ENCODE measurements at places on chromosomes 1 and 21.
A peak's percentile ranks its signal among the peaks of the same experiment; 100 is the strongest.

DNA sequence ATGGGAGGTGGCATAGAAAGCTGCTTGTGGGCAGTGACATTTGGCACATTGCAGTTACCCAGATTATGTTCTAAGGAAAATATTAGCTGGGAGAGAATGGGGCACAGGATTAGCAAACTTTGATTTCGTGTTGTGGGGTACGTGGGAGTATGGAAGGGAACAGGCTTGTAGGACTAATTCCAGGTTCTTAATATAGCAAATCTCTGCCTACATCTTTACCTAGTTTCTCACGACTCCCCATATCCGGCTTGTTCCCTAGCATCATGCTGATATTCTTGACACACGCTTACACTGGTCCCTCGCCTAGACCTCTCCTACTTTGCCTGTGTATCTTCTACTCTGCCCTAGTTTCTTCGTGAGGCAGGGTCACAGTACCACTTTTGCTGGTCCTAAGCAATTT is 293.9 kb upstream of the PLXNA2 start:
- DNase-seq = no peak

GRCh38 chr1:29121936-29122681 is 1.6 kb downstream of the TMEM200B start:
- DNase-seq = no peak

DNA sequence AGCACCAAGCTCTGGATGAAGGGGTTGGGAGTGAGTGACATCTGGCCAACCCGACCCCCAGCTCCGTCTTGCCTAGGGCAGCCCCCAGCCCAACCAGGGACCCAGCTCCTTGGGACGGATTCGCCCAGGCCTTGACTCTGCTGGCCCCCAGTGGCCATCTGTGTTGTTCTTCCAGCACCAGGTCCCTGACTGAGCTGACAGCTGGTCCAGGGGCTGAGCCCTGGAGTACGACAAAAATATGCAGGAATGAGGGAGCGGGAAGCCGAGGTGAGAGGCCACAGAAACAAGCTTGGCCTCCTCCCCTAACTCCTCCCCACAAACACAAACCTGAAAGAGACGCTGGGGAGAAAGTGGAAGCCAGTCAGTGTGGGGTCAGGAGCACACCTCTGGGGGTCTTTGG is 55.0 kb upstream of the PAX7 start:
- peak; percentile 41 for DNase-seq

DNA sequence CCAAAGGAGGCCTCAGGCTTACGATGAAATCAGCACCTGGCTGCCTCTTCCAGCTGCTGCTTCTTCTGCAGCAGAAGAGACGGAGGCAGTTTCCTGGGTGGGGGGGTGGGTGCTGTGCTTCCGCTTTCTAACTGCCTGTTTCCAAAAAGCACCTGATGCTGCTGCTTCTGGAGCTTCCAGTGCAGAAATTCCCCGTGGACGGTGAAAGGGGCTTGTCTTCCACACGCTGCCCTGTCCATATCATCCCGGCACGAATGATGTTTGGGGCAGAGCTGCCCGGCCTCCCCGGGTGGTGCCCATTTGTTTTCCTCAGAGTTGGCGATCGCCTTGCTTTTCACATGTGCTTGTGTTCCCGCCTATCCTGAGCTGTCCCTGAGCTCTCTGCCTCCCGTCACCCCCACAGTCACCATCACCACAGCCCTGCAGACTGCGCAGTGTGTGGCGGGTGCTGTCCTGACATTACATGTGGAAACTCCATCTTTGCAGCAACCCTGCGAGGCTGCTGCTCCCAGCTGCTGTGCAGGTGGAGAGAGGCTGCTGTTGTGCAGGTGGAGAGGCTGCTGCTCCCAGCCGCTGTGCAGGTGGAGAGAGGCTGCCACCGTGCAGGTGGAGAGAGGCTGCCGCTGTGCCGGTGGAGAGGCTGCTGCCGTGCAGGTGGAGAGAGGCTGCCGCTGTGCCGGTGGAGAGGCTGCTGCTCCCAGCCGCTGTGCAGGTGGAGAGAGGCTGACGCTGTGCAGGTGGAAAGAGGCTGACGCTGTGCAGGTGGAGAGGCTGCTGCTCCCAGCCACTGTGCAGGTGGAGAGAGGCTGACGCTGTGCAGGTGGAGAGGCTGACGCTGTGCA is 1.8 kb downstream of the TTLL10 start:
- no peak for DNase-seq

- no peak for DNase-seq
These were observed 125.0 kb downstream of the TIAM1 start for GRCh38 chr21:31218830-31219608.

GRCh38 chr1:54490361-54491248 is 57.4 kb upstream of the ACOT11 start:
- DNase-seq = no peak

GRCh38 chr1:165842023-165842670 is 14.7 kb downstream of the UCK2 start:
- no peak for DNase-seq

- DNase-seq = no peak
These were observed 60.8 kb downstream of the NDUFS5 start for GRCh38 chr1:39086865-39087409.

DNA sequence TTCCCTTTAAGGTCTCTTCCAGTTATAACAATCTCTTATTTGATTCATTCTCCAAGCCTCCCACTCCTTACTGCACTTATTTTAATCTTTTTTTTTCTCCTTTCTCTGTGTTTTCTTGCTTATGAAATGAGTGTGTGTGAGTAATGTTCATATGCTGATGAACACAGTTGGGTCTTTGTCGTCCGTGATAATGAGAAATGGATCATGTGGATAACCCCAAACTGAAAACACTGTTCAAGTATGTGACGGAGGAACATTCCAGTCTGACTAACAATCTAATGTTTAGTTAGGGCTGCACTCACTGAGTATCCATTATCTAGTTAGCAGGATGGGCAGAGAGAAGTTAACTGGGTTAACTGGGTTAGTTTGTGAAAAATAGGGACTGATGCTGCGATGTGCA is 253.1 kb upstream of the DUSP10 start:
- DNase-seq = no peak

- no peak for DNase-seq
These were observed 38.8 kb downstream of the ERG start for GRCh38 chr21:38459490-38459889.

GRCh38 chr1:207978441-207978840 is 67.5 kb upstream of the CD34 start:
- DNase-seq = no peak

DNA sequence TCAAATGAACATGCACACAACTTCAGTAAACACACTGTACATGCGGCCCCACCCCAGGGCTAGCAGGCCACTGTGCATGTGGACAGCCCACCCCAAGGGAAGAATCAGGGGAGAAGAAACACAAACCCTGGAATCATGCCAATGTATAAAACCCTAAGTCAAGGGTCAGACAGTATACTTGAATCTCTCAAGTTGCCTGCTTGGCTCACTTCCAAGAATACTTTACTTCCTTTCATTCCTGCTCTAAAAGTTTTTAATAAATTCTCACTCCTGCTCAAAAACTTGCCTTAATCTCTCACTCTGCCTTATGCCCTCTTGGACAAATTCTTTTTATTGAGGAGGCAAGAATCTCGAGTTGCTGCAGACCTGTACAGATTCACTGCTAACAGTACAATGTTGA is 231.2 kb upstream of the CACYBP start:
- no peak for DNase-seq

GRCh38 chr1:70210820-70211219 is 5.4 kb upstream of the LRRC40 start:
- no peak for DNase-seq

DNA sequence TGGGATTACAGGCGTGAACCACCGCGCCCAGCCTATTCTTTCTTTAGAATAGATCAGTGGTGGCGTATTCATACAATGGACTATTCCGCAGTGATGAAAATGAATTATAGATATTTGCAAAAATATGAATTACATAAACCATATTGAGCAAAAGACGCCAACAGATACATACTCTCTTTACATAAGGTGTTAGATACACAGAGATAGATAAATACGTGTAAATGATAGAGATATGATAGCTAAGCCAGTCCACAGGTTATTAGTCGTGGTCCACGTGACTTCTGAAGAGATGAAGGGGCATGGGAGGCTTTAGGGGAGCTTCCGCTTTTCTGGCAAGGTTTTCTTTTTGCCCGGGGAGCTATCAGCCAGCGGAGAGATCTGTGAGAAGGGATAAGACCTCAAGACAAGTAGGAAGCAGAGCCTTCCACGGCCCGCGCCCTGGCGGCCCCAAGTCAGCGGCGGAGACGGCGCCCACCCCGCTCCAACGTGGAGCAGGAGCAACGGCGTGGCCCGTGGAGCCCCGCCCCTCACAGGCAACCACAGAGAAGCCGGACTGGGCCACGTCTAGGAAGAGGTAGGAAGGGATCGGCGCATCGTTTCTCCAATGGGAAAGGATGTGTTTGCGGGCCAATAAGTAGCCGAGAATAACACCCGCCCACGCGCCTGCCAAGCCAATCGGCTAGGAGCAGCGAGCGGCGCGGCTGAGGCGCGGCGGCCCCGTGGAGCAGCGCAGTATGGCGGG is at the start of gene MSTO1:
Gene MSTO1, plus strand, starts transcription at position 704 of the 742 bp plus-strand sequence. Its CDS starts 31 bp downstream, at position 735.
- peak; percentile 89 for DNase-seq

Data from activated gamma-delta T cell treated with Interleukin-2 at 50 U/mL for 16 hours (primary cell).